Stimulated activated CD8-positive, alpha-beta memory T cell treated with anti-CD3 and anti-CD28 coated beads, Interleukin-15, amount 100 ng/mL, for 4 hours (primary cell): ENCODE measurements at places on chromosomes 2 and 18.
A peak's percentile ranks its signal among the peaks of the same experiment; 100 is the strongest.

DNA sequence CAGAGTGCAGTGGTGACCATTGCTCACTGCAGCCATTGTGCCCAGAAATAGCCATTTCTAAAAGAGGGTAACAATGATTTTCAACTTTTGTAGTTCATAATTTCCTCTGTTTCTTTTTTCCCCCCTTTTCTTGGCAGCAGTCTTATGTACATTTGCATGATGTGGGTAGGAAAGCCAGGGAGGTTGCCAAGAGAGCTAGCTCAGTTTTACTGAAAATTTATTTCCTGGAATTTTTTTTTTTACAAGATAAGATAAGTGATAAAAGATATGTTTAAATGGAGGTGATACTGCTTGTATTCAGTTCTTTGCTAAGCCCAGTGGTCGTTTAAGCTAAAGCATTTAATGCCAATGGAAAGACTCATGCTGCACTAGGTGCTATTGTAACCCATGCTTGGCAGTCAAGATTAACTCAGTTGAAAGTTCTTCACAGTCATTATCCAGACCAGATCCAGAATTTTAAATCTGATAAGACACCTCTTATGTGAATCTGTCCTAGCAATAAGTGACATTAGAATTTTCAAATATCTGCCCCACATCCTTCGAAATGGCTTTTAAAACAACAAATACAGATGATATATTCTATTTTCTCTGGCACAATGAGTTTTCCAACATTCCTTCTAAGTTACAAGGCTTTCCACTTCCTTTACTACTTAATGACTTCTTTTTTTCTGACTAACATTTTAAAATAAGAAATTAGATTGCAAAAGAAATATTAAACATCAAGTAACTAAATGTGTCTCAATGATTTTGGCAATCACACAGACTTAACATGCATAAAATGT, 4.4 kb upstream of the ATP8B1 start:
- no peak for DNase-seq

DNA sequence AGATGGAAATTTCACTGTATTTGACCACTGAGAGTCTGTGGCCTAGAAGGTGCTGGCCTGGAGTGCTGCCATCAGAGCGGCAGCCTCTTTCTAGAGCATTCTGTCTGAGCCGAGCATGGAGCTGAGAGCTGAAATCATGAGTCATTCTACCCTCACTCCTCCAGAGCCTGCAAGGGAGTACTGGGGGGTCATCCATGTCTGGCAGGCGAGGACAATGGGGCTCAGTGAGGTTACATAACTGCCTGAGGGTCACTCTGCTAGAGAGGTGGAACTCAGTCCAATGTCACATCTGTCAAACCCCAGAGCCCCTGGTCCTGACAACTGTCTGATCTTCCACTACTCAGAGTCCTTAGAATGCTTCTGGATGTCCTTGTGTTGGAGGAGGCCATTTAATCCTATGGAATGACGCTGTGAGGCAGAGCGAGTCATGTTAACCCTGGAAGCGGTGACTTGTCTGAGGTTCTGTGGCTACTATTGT, 65.3 kb downstream of the HAUS1 start:
- no peak for DNase-seq

DNA sequence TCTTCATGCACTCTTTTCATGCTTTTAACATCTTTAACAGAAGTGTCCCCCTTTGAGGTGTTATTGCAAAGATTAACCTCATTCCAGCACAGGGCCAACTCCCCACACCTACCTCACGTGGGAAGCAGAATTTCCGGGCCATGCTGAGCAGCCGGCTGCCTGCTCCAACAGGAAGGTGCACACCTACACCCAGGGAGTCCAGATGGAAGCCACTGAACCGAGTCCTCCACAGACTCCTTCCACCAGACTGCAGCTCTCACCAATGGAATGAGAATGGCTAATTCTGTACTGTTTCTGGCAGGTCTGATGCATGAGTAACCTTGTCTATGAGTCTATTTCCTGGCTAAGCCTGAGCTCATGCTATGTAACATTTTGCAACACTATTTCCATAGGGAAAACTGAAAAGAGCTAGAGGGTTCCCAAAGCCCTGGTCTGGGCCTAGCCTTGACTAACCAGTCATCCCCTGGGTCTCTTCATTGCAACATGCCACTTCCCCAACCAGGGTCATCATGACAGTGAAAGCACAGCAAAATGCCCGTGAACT, 11.0 kb downstream of the ERFE start:
- DNase-seq = no peak

DNA sequence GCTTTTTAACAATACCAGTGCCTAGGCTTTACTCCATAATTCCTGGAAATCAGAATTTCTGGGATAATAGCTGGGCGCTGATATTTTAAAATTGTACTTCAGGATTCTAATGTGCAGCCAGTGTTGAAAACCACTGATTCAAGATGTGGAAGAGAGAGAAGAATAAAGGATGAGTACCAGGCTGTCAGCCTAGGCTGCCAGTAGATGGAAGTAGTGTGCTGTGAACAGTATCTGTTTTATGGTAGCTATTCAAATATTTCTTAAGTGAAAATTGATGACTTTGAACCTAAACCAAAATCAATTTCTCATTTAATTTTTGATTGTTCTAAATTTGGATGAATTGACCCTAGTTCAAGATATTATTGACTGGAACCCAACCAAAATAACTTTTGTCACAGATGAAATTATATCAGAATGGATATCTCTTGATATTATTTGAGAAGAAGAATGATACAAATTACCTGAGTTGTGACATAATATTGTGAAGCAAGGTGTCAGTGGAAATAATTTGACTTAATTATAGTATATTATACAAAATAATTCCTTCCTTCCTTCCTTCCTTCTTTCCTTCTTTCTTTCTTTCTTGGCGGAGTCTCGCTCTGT, 88.0 kb downstream of the COMMD1 start:
- DNase-seq = no peak

GRCh38 chr2:36035137-36035536, 320.4 kb upstream of the CRIM1 start:
- DNase-seq = no peak

DNA sequence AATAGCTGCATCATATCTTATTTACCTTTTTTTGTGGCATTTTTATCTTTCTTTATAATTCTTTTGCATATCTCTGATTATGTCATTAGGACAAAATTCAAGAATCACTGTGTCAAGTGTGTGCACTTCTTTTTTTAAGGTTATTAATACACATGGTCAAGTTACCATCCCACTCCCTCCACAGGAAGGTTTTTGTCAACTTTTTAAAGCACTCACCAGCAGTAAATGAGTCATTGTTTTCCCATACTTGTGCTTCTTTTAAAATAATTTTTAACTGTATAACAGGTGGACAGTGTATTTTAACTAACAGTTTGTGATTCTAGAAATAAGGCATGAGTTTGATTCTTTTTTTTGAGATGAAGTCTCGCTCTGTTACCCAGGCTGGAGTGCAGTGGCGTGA, 45.7 kb upstream of the FAM171B start:
- no peak for DNase-seq

DNA sequence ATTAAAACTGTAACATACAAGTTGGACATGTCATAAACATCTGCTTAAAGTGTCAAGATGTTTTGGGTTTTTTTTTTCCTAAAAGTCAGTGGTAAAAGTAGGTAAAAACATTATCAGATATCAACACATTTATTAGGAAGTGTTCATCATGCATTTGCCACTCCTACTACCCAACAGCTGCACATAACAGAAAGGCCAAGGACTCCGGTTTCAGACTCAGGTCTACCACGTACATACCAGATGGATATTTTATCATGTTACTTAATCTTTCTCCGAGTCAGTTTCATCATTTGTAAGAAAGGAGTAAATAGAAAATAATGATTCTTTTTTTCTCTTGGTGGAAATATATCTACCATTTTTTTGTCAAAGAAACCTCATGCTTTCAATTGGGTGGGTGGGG, 192.3 kb downstream of the UBE2E3 start:
- DNase-seq = no peak

DNA sequence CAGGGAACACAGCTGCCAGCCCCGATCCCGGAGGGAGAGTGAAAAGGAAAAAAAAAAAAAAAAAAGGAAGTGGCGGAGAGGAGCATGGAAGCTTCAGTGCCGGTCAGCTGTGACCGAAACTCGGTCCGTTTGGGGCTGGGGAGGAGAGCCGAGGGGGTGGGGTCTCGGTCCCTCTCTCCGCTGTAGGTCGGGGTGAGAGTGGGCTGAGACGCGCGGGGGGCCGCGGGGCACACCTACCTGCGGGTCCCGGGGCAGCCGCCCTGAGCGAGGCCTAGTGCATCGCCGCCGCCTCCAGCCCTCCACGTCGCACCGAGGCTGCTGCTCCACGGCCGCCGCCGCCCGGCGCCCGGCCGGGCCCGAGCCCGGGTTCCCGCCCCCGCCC, 536 bp downstream of the VPS54 start:
- DNase-seq = peak; percentile 10

DNA sequence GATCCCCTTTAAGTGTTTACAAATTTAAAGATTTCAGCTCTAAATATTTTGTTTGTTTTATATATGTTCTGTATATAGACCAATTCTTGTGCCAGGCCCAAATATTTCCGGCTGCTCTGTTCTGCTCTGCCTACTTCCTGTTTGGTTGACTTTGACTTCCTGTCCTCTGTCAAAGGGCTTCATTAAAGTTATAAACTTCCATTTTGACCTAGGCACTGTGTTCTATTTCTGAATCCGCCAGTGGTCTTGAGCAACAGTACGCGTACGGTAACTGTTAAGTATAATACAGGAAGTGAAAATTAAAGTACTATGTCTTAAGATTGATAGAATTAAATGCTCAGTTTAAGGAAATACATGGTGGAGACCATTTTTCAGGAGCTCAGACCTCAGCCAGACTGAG, 13.5 kb upstream of the REL start:
- DNase-seq = no peak

- peak; percentile 43 for DNase-seq
Observed at GRCh38 chr2:242031481-242032019, 162.0 kb downstream of the RTP5 start.

DNA sequence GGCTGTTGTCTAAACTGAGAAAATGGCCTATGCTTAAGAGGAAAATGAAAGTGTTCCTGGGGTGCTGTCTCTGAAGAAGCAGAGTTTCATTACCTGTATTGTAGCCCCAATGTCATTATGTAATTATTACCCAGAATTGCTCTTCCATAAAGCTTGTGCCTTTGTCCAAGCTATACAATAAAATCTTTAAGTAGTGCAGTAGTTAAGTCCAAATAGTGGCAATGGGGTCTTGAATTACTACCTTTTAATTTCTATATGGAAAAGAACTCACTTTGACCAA, 13.8 kb upstream of the ALLC start:
- no peak for DNase-seq

DNA sequence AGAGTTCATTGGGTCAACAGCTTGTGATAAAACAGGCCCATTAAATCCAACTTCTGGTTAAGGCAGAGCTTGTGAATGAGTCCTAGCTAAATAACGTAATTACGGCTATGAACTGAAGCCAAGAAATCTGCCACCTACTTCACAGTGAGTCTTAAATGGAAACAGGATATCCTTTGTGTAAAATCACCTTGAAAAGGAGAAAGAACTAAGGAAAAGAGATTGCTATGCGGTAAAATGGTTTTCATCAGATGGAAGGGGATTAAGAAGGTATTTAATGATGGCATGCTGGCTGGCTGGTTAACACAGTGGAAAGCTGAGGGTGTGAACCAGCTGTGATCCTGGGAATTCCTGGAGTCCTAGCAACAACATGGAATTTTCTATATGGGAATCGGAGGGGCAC, 156.6 kb downstream of the DOK6 start:
- DNase-seq = no peak

GRCh38 chr2:196516564-196516963, 123.0 kb upstream of the CCDC150 start:
- no peak for DNase-seq

DNA sequence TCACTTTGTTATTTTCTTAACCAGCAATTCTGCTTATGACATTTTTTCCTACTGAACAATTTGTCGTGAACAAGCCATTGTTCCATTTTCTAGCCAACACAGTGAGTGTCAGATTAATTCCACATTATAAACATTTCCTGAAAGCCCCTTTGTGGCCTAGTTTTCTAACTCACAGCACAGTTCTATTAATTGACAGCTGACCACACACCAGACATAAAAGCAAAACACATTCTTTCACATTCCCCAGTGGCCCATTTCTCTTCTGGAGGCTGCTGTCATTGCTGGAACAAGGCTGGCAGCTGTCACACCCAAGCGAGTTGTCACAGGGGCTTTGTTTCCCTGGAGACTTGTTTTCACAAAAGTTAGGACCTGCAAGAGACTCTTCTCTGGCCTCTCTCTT, 50.7 kb downstream of the RNF152 start:
- DNase-seq = no peak

- DNase-seq = no peak
Observed at GRCh38 chr2:54191361-54192135, 64.5 kb downstream of the TSPYL6 start.

DNA sequence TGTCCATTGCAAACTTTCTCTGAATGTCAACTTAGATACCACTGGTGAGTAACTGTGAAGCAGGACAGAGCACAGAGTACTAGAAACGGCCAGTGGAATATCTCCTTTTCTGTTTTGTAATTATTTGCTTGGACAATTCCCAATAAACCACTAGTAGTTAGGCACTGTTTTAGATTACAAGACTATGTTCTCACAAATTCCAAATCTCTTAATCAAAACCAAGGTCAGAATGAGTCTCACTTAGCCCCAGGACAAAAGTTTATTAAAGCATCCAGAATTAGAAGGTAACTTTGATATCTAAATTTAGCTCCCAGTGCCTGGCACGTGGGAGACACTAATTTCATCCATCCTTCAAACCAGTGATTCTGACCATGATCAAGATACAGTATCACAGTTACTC, 89.0 kb downstream of the ZNF521 start:
- DNase-seq = no peak

GRCh38 chr2:100276716-100277115, 45.6 kb downstream of the LONRF2 start:
- DNase-seq = no peak

- no peak for DNase-seq
Observed at GRCh38 chr2:241499146-241499965, 9.0 kb downstream of the STK25 start.

- no peak for DNase-seq
Observed at GRCh38 chr2:185676316-185676715, 62.3 kb upstream of the FSIP2 start.

GRCh38 chr2:182852090-182852489, 14.3 kb downstream of the FRZB start:
- DNase-seq = no peak

DNA sequence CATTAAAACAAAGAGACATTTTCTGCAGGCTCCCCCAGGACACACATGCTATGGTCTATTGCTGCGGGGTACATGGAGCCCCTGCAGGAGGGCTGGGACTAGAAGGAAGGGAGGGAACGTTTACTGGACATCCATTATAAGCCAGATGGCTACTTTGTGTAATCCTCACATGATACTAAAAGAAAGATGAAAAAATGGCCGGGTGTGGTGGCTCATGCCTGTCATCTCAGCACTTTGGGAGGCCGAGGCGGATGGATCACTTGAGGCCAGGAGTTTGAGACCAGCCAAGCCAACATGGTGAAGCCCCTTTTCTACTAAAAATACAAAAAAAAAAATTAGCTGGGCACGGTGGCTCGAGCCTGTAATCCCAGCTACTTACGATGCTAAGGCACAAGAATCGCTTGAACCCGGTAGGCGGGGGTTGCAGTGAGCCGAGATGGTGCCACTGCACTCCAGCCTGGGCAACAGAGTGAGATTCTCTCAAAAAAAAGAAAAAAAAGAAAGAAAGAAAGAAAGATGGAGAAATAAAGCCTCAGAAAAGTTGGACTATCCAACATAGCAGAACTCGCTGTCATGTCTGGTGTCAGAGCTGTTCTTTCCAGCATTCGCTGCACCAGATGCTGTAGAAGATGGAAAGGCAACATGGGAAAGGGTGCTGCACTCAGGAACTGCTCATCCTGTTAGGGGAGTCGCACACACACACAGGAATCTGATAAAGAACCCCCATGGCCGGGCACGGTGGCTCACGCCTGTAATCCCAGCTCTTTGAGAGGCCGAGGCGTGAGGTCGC, 7.8 kb upstream of the MYCN start:
- no peak for DNase-seq
